Hindlimb muscle (tissue), 1 donor: ENCODE measurements at places on chromosomes 3 and 15. TPM values are rescaled to one million over a fixed set of nuclear protein-coding genes. Genes with fewer than 3 reads are reported as not detected.

DNA sequence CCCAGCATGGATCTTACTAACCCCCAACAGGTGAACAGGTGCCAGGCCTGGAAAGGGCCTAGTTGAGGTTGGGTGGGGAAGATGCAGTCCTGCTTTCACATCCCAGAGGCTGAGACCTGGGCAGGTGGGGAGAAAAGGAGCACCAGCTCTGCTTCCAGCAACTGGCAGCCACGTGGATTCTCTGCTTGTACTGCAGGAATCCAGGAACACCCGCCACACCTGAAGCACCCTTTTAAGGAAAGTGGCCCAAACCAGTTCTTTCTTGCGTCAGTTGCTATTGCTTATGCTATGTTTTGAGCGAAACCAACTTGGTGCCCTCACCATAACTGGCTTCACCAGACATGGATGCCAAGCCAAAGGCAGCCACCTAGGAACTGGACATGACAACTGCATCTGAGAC is 28.1 kb upstream of the NEO1 start:
- no peak for DNase-seq

- no peak for DNase-seq
Measured at GRCh38 chr3:32913790-32914446, 37.5 kb upstream of the CCR4 start.

GRCh38 chr15:68497206-68497910 is 65.4 kb upstream of the ITGA11 start:
- no peak for DNase-seq

GRCh38 chr15:78101423-78102105 is 9.2 kb downstream of the SH2D7 start:
- DNase-seq, result no peak

DNA sequence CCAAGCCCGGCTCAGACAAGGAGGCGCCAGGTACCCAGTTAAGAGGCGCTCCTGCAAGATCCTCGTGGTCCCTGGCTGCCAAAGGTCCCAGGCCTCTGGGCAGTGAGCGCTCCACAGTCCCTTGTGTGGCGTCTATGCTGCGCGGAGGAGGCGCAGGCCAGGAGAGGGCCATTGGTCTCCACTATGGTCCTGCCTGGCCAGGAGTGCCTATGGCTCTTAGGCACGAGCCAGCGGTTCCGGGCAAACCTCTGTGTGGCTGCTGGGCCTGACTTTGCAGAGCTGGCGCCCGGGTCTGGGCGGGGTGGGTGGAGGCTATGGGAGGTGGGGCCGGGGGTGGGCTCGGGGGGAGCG is 660 bp upstream of the ADAMTSL3 start:
- DNase-seq, result peak; percentile 56

DNA sequence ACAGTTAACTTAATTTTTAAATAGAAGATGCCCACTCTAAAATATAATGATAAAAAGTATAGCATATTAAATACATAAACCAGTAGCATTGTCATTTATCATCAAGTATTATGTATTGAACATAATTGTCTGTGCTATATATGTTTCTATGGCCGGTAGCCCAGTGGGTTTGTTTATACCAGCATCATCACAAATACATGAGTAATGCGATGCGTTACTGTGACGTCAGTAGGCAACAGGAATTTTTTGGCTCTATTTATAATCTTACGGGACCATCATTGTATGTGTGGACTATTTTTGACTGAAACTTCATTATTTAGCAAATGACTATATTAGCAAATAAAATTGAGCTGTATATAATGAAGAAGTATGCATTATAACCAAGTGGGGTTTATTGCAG is 82.1 kb downstream of the FLNB start:
- no peak for DNase-seq

- no peak for DNase-seq
Measured at GRCh38 chr15:58138106-58138505, at the start of gene AQP9. AQP9 (plus strand) TSS chr15:58138381; CDS start chr15:58138566, 185 bp downstream.

GRCh38 chr3:159018341-159018740 is 216.5 kb downstream of the MFSD1 start:
- DNase-seq, result no peak

GRCh38 chr3:33544126-33544525 is 103.9 kb upstream of the UBP1 start:
- no peak for DNase-seq

DNA sequence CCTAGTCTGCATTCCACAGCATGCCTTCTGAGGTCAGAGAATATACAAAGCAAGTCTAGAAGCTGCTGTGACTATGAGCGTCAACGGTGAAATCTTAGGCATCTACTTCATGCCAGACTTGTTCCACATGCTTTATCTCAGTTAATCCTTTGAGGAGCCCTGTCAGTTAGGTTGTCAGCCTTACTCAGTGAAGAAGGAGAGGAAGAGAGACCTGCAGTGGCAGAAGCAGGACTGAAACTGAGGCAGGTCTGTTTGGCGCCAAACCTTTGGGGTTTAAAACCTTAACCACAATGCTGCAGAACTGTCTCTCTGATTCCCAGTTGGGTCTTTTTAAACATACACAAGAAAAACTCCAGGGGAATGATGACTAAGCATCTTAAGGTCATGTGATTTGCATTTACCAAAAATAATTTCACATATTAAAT is 139.0 kb upstream of the LIPC start:
- DNase-seq, result no peak

- peak; percentile 32 for DNase-seq
Measured at GRCh38 chr3:102180280-102180931, 254.4 kb upstream of the ZPLD1 start.

GRCh38 chr3:29481249-29481648 is 200.4 kb downstream of the RBMS3 start:
- no peak for DNase-seq

DNA sequence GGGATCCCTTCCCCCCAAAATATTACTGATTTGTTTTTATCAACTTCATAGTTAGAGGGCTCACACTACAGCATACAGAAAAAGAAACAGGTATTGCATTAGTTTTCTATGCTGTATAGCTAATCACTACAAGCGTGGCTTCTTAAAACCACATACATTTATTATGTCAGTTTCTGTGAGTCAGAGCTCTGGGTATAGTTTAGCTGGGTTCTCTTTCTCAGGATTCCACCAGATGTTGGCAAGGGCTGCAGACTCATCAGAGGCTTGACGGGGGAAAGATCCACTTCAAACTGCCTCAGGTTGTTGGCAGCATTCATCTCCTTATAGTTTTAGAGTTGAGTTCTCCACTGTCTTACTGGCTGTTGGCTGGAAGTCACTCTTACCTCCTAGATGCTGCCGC is 328.0 kb downstream of the NLGN1 start:
- DNase-seq, result no peak

DNA sequence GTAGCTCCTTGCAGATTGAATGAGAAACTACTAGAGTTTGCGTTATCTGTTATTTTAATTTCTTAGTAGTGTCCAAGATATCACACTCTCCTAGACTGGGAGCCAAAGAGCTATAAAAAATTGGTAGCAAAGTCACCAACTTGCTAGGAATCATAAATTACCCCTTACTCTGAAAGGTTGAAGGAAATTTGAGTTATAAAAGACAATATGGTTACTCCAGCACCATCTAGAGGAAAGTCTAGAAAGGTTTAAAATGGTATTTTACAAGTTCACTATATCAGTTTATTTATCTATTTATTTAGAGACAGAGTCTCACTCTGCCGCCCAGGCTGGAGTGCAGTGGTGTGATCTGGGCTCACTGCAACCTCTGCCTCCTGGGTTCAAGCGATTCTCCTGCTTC is 121.6 kb downstream of the RBPMS2 start:
- DNase-seq, result no peak

DNA sequence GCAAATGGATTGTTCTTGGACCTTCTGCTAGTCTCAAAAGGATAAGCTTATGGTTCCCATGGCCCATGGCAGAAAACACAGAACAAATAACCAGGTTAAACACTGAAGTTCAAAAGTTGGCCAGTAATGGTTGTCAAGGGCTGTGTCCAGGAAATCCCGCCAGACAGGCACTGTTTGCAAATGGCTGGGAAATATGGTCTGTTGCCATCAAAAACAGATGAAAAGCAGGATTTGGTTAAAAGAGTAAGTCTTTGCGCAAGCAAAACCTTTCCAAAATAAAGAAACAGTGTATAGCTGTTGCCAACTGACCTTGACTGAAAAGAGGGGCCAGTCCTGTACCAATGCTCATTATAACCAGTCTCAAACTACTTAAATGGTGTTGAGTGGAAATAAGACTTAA is 58.6 kb downstream of the WWTR1 start:
- no peak for DNase-seq

- no peak for DNase-seq
Measured at GRCh38 chr3:42807929-42808328, 1.3 kb upstream of the ACKR2 start.

- no peak for DNase-seq
Measured at GRCh38 chr3:41598402-41599126, 363.3 kb downstream of the ULK4 start.

DNA sequence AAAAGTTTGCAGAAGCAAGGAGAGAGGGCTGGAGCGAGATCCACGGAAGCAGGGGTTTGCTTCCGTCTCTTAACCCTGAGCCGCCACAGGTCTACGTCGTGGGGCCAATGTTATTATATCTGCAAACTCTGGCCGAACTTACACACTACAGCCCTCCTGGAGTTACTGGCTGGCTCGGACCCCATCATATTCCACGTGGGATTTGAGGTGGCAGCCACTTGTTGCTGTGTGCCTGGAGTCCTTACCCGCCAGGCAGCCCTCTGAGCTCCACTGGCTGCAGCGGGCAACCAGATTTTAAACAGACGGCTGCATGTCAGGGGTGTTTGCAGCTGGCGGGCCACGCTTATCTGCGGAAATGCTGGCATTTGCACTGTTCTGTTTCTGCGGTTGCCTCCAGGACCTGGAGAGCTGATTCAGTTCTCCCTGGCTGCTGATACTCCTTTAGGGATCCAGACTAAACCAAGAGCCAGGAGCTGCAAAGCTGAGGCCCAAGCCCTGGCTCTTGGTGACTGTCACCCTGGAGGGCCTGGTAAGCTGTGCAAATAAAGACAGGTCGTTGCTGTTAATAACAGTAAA is 34.7 kb downstream of the TM2D3 start:
- DNase-seq, result no peak

DNA sequence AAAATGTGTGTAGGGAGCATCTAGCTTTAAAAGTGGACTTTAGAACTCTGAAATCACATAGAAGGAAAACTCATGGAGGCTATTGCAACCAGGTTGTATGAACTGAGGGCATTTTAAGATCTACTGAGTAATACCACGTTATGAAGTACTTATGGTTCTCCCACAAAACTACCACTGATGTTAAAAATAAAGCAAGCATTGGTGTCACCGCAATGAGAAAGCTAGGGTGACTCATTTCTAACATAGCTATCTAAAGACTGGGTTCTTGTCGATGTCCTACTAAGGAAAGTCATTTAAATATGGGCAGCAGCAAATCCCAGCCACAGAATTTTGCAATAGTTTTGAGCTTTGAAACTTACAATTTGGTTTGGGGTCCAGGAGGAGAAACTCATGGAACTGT is 584.8 kb downstream of the DIPK2A start:
- no peak for DNase-seq

GRCh38 chr15:55289011-55289745 is 435 bp downstream of the RAB27A start:
- DNase-seq, result peak; percentile 43

DNA sequence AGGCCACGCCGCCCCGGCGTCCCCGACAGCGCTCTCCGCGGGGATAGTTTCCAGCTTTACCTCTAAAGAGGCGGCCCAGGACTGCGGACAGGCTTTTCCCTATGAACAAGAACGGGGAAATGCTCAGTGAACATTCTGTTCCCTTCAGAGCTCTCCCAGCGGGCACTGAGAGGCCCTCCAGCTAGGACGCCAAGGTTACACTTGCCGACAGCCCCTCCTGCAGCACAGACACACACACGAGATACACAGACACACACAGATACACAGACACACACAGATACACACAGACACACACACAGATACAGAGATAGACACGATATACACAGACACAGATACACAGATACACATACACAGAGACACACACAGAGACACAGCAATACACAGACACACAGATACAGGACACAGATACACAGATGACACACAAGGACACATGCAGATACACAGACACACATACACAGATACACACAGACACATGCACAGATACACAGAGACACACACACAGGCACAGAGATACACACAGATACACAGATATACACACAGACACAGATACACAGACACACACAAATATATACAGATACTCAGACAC is 533 bp upstream of the OCA2 start:
- no peak for DNase-seq

- DNase-seq, result no peak
Measured at GRCh38 chr3:117674321-117674720, 964.7 kb downstream of the TUSC7 start.

GRCh38 chr3:39184968-39185285 is 7.5 kb downstream of the XIRP1 start:
- DNase-seq, result no peak

- DNase-seq, result no peak
Measured at GRCh38 chr3:197197334-197197733, 101.1 kb downstream of the DLG1 start.

DNA sequence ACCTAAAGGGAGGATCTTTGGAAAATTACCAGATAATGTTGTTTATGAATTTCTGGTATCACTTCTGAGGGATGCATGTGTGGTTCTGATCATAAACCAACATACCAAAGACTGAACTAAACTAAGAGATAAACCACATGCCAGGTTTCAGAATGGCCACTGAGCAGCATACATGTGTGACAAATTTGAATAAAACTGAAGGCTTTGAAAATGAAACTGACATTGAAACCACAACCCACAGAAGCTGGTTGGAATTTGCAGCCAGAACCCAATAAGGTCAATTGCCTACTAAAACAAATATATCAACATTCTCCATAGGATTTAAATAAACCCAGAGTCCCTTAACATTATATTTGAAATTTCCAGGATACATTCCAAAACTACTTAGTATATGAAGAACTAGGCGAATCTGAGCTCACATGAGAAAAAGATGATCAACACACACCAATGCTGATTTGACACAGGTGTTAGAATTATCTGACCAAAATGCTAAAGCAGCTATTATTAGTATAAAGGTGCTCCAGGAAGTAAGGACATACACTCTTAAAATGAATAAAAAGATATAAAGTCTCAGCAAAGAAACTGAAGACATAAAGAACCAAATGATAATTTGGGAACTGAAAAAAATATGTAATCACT is 125.0 kb downstream of the ZNF280D start:
- DNase-seq, result no peak

GRCh38 chr15:99953886-99954285 is 220.6 kb upstream of the LYSMD4 start:
- no peak for DNase-seq

The RETNLB gene
- not detected for polyA plus RNA-seq

The TTC21A gene
- polyA plus RNA-seq, result 2.9 TPM

The PLA2G4D gene
- polyA plus RNA-seq, result 0.08 TPM

The SERPINI2 gene
- 0.36 TPM for polyA plus RNA-seq

The PP2D1 gene
- polyA plus RNA-seq, result 0.53 TPM

The INSYN1 gene
- polyA plus RNA-seq, result 4.3 TPM

The METTL6 gene
- polyA plus RNA-seq, result 15.4 TPM

The CYP1A2 gene
- polyA plus RNA-seq, result not detected

The RPL22L1 gene
- 53.2 TPM for polyA plus RNA-seq

The GALK2 gene
- 14.5 TPM for polyA plus RNA-seq

The DNASE1L3 gene
- polyA plus RNA-seq, result 0.61 TPM

The PCBP4 gene
- 64.7 TPM for polyA plus RNA-seq

The MCF2L2 gene
- 0.21 TPM for polyA plus RNA-seq

The ITGB5 gene
- polyA plus RNA-seq, result 29.7 TPM

The PFKFB4 gene
- 6.7 TPM for polyA plus RNA-seq

The AGBL1 gene
- polyA plus RNA-seq, result 11.7 TPM
